NCI-H460 (cell line): ENCODE measurements at places on chromosomes 16 and 17.

GRCh38 chr16:88200896-88201185 is 181.9 kb upstream of the ZNF469 start:
- no peak for DNase-seq

DNA sequence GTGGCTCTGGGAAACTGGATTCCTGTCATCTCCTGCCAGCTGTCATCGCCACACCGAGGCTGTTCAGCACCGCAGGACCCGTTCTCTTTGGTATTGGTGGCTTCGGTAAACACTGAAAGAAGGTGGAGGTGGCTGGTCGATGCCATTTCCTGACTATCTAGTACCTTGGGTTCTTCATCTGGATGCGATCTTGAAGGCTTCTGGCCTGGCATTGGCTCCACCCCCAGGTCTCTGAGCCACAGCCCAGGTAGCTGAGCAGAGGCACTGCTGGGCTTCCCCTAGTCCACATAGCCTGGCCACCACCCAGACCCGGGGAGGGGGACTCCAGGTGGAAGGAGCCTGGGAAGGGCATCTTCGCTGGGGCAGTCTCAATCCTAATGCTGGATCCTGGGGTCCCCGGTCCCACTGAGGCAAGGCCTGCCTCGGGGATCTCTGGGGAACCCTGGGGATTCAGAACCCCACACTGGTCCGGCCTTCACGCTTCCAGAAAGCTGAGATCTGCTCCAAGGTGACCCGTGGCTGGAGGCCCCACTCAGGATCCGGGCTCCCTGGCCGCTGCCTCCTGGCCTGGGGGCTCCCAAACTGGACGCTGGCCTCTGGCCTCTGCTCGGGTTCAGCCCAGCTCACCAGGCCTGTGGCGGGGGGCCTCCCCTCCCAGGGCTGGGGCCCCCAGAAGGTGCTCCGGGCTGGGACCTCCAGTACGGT is 1.8 kb downstream of the C16orf54 start:
- DNase-seq: no peak

- DNase-seq: no peak
Observed at GRCh38 chr17:21705021-21705601, 12.8 kb downstream of the KCNJ18 start.

- peak; percentile 54 for DNase-seq
Observed at GRCh38 chr16:30092373-30093010, 768 bp upstream of the TBX6 start.

- no peak for DNase-seq
Observed at GRCh38 chr16:46582313-46582712, 38.9 kb downstream of the SHCBP1 start.

- no peak for DNase-seq
Observed at GRCh38 chr16:3035972-3036725, 595 bp downstream of the BICDL2 start.

- no peak for DNase-seq
Observed at GRCh38 chr17:8007836-8008235, 5.4 kb downstream of the GUCY2D start.

DNA sequence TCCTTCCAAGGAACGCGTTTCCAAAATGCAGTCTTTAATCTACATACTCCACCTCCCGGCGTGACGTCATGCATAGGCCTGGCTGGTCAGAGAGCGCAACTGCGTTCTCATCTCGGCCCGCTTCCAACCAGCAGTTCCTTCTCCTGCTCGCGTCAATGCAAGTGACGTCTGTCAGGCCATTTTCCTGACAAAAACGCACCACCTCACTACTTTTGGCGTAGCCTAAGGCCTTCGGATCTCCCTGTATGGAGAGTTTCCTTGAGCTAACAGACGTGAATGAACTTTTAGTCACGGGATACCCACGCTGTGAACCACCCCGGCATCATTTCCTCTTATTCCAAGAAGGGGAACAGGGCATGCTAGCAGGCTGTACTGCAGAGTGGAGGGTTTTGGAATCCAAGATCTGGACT is 25.0 kb downstream of the TEX14 start:
- no peak for DNase-seq

DNA sequence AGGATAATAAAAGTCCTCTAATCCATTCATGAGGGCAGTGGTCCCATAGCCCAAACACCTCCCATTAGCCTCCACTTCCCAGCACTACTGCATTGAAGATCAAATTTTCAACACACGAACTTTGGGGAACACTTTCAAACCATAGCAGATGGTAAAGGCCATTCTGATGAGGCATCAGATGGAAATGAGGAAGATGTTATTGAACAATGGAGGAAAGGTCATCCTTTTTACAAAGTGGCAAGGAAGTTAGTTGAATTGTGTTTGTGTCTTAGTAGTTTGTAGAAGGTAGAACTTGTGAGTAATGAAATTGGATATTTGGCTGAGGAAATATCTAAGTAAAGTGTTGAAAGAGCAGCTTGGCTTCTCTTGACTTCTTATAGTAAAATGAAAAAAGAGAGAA is 93.3 kb upstream of the NLRP1 start:
- no peak for DNase-seq

GRCh38 chr17:17533901-17534441 is 37.8 kb upstream of the RASD1 start:
- DNase-seq: no peak

DNA sequence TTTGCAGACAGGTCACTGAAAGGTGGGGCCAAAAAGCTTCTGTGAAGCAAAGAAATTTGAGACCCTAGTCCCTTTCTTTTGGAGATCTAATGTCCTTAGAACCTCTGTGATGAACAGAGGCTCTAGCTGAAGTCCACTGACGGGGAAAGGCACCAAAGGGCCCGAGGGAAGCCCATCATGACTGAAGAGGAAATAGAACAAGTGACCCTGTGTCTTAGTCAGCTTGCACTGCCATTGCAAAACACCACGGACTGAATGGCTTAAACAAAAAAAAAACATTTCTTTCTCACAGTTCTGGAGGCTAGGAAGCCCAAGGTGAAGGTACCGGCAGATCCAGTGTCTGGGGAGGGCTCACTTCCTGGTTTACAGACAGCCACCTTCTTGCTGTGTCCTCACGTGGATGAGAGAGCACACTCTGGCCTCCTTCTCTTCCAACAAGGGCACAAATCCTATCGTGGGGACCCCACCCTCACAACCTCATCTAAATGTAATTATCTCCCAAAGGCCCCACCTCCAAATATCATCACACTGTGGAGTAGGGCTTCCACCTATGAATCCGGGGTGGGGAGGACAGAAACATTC is 24.3 kb upstream of the ASGR2 start:
- DNase-seq: no peak

DNA sequence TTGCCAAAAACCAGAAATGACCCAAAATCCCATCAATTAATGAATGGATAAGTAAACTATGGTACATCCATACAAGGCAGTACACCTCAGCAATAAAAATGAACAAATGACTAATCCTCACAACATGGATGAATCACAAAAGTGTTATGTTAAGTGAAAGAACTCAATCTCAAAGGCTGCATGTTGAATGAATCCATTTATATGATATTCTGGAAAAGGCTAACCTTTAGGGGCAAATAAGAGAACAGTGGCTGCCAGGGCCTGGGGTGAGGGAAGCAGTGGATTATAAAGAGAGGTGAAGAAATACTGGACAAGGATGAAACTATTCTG is 46.1 kb upstream of the MSI2 start:
- DNase-seq: no peak

DNA sequence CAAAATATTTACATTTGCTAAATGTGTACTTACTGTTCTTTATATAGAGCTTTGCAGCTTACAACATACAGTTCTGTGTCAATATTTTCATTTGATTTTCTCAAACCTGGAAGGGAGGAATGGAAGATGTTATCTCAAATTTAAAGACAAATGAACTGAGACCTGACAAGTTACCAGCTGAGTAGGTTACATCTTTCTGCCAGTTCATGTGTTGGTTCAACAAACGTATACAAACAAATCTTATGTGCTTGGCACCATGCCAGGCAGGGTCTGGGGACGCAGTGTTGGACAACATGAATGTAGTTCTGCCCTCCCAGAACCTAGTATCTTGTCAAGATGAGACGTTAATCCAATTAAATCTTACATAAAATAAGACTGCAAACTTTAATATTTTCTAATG is 507.5 kb upstream of the HSBP1 start:
- no peak for DNase-seq

- DNase-seq: no peak
Observed at GRCh38 chr17:10032118-10032852, 127.2 kb upstream of the RCVRN start.

DNA sequence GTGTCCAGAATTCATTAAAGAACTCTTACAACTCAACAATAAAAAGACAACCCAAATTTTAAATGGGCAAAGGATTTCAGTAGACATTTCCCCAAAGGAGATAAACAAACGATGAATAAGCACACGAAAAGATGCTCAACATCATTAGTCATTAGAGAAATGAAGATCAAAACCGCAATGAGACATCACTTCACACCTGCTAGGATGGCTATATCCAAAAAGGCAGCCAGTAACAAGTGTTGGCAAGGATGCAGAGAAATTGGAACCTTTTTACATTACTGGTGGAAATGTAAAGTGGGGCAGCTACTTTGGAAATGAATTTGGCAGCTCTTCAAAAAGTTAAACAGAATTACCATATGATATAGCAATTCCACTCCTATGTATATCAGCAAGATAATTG is 42.0 kb downstream of the PITPNM3 start:
- no peak for DNase-seq

DNA sequence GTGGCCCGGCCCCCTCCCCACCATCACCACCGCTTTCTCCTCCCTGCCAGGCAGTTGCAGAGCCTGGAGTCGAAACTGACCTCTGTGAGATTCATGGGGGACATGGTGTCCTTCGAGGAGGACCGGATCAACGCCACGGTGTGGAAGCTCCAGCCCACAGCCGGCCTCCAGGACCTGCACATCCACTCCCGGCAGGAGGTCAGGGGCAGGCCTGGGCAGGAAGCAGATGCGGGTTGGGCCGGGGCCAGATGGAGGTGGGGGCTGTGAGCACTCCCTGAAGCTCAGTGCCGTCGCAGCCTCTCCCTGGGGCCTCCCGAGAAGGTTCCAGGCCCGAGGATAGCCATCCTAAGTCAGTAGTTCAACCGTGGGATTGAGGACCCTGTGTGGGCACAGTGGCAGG is 14.2 kb upstream of the ADGRG3 start:
- no peak for DNase-seq

DNA sequence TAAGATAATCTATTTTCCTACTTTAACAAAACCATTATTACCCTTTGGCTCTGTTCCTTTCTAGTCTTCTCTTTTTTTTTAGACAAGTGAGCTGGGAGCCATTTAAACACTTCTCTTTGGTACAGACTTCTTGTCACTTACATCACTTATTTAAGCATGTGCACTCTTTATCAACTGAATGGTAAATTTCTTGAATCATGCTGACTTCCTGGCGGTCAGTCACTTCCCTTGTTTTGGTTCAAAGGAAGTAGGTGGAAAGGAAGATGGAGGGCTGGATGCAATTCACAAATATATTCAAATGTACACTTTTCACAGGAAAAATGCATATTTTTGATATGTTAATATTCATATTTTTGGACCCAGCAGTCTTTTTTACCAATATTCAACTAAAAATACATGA is 97.1 kb downstream of the ITFG1 start:
- DNase-seq: no peak

DNA sequence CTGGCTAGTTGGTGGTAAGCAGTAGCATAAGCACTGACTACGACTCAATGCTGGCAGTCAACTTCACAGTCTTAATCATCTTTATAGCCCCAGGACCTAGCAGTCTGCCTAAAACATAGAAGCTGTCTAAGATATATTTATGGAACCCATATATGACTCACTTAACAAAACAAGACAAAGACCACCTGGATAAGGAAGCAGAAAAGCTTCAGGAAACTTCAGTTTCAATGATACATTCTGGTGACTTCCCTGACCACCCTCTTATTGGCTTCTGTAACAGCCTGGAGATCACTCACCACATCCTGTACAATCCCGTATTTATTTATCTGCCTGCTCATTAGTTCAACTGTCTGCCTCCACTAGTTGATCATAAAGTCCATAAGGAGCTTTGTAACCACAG is 95.5 kb downstream of the PMP22 start:
- DNase-seq: no peak

- DNase-seq: no peak
Observed at GRCh38 chr17:56038131-56038530, 115.1 kb upstream of the ANKFN1 start.

DNA sequence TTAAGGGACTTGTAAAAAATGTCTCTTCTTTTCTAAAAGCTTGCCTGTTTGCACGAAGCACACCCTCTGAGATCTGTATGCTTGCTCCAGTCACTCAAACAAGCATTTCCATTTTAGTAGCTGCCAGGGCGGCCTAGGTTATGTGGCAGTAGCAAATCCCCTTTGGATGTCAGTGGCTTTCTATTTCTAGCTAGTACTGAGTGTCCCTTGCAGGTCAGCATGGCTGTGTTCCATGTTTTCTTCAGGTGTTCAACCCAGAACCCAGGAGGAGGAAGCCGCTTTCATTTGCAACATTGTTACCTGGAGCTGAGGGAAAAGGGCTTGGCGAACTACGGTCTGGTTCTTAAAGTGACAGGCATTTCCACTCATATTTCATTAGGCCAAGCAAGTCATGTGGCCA is 36.4 kb downstream of the FOXL1 start:
- no peak for DNase-seq

DNA sequence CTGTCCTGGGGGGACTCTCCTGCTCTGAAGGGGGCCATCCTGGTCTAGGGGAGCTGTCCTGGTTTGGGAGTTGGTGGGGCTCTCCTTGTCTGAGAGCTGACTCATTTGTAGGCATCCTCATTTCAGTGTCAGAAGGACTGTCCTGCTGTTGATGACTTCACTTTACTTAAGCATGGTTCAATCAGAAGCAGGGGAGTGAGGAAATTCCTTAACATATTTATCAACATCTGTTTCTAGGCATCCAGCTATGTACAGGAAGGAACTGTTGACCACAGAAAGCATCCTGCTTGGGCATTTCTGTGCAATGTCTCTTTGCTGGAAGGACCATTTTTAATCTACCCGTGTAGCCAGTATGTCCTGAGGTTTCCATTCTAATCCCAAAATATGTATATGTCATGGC is 502.7 kb upstream of the HSBP1 start:
- no peak for DNase-seq

DNA sequence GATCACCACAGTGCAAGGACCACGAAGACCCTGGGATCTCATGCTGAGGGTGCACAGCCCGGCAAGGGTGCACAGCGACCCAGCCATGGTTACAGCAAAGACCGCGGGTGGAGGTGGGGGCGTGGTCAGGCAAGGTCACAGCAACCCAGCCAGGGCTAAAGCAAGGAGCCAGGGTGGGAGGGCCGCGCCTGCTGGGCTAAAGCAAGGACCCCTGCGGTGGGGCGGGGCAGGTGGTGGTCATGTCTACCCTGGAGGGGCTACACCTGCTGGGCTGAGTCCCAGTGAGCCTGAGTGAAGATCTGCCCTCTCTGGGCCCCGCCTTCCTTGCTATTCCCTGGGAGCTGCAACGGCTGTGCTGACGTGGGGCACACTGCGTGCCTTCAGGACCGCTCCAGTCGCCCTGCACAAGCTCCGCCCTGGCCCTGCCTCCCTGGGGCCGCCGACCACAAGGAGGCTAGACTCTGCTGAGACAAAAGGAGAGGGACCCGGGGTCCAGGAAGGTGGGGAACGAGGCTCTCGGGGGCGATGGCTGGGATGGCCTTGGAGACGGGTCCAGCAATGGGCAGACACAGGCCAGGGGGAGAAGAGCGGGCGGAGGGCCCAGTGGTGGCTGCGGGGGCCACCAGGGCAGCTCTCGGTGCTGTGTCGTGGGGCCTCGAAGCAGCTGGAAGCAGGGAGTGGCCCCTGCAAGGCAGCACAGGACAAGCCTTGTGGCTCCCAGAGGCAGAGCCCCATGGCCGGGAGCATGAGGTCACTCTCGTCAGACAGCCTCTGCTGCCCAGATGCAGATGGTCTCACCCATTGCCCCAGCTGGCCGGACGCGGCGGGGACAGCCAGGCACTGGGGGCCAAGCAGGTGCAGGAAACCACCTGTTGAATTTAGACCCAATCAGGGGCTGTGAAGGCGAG is 52.8 kb downstream of the CBFA2T3 start:
- no peak for DNase-seq

- DNase-seq: no peak
Observed at GRCh38 chr16:3501783-3502400, 1.1 kb downstream of the CLUAP1 start.
